ENCODE measurements at places on chromosomes 12 and 14. TPM values are rescaled to one million over a fixed set of nuclear protein-coding genes. Genes with fewer than 3 reads are reported as not detected.
A peak's percentile ranks its signal among the peaks of the same experiment; 100 is the strongest.

Gene BLTP3B
- 23.9 TPM for total RNA-seq

GRCh38 chr14:34331728-34332623 is 130.1 kb downstream of the SPTSSA start:
- H3K4me1 ChIP-seq = peaks cover 3% of the 10 kb centered on the region
- peak; percentile 79 for DNase-seq
- no peaks in the 10 kb centered on the region for H3K36me3 ChIP-seq
- H3K27ac ChIP-seq = peak overlapping the region; percentile 24
- no peaks in the 10 kb centered on the region for H3K27me3 ChIP-seq

DNA sequence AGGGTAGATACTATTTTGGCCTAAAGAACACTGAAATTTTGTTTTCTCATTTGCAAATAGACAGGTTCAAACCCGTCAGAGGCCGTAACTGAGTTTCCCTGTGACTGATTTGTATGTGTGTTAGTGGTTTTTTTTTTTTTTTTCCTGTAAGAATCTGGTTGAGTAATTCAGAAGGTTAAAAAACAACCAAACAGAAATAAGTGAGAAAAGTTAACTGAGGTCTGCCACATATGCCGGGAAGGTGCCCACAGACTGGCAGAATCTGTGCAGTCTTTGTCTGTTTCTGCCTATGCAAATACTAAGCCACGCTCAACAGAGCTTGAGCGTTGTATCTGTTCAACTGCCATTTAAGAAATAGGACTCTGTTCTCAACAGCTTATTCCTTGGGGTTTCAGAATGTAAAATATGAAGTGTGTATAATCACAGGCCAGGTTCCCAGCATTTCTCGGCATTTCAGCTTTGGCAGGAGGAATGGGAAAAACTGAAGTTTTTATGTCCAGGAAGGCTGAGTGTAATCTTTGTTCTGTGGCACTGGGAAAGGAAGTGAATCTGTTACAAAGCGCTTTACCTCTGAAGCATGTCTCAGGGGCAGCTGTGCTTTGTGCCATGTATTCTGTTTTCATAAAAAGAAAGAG is 181.9 kb downstream of the PRKCH start:
- H3K36me3 ChIP-seq = peaks cover 2% of the 10 kb centered on the region
- peaks cover 23% of the 10 kb centered on the region for H3K4me1 ChIP-seq
- DNase-seq = no peak
- no peak overlapping the region for H3K4me3 ChIP-seq
- no peaks in the 10 kb centered on the region for H3K27me3 ChIP-seq

Gene GALNT16
- 2.3 TPM for total RNA-seq

- H3K4me1 ChIP-seq = no peaks in the 10 kb centered on the region
- no peak for DNase-seq
- H3K27me3 ChIP-seq = no peaks in the 10 kb centered on the region
- H3K27ac ChIP-seq = no peak overlapping the region
- no peaks in the 10 kb centered on the region for H3K36me3 ChIP-seq
- no peak overlapping the region for H3K4me3 ChIP-seq
These were observed 152.7 kb downstream of the ADGRD1 start for GRCh38 chr12:131106349-131106941.

GRCh38 chr12:113983265-113983664 is 17.1 kb upstream of the RBM19 start:
- no peak overlapping the region for H3K4me3 ChIP-seq
- H3K27me3 ChIP-seq = no peaks in the 10 kb centered on the region
- H3K27ac ChIP-seq = no peak overlapping the region
- no peak for DNase-seq
- no peaks in the 10 kb centered on the region for H3K4me1 ChIP-seq

DNA sequence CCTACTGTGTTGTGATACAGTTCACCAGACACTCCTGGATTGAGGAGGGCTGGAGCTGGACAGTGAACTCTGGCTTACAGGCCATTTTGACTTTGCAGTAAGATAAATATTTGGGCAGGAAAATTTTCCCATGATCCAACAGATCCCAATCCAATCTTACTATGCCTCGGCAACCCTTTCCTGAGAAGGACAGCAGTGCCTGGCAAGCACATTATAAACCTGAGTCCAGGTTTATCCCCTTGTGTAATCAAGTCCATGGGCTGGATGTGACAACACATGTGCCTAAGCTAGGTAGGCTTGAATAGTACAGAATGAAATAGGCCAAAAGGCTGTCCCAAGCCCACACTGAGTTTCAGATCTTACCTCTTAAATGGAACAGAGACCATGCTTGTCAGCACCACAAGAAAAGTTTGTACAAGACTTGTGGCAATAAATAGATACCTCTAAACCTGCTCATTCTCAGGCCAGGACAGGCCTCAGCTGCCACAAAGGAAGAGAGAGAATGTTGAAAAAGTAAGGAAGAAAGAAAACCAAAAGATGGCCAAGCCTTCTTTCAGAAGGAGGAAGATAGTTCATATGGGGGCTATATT is 34.9 kb downstream of the CREBL2 start:
- H3K27ac ChIP-seq = no peak overlapping the region
- H3K4me3 ChIP-seq = no peak overlapping the region
- H3K36me3 ChIP-seq = peaks cover 37% of the 10 kb centered on the region
- no peaks in the 10 kb centered on the region for H3K27me3 ChIP-seq

DNA sequence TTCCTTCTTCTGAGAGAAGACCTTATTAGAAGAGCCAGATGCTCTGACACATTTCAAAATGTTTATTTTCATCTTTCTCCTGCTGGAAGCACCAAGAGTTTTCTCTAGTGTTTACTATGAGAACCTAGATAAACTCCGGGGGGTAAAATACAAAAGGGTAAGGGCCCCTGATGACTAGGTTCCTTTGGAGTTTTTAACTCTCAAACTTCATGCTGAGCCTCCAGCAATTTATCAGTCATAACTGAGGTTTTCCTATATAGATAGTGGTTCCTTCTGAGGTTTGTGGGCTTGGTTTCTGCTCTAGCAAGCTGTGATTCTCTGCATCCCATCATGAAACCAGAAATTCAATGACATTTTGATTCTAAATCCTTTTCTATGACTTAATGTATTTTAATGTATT is 210.9 kb downstream of the LRFN5 start:
- DNase-seq = no peak
- no peaks in the 10 kb centered on the region for H3K36me3 ChIP-seq
- no peak overlapping the region for H3K27ac ChIP-seq
- no peaks in the 10 kb centered on the region for H3K27me3 ChIP-seq

- no peak for DNase-seq
- H3K27ac ChIP-seq = no peak overlapping the region
These were observed 368.1 kb downstream of the PDZRN4 start for GRCh38 chr12:41556176-41556575.

DNA sequence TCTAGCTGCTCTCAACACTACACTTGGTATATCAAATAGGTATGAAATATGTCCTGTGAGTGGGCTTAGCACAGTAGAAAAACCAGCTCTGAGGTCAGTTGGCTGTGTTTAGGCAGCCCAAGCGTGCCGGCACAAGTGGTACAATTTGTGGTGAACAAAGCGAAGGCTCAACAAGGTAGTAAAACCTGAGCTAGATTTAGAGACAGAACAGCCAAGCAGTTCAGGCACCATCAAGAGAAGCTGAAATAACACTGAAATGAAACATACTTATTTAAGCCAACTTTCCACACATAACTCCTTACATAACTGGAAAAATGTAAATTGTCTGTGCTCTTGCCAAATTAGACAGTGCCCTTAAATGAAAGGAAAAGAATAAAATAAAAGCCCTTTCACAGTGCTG is 596.8 kb upstream of the FBXO33 start:
- H3K4me1 ChIP-seq = no peaks in the 10 kb centered on the region
- H3K36me3 ChIP-seq = no peaks in the 10 kb centered on the region
- no peak overlapping the region for H3K4me3 ChIP-seq
- no peak overlapping the region for H3K27ac ChIP-seq

- DNase-seq = no peak
- no peaks in the 10 kb centered on the region for H3K27me3 ChIP-seq
- no peak overlapping the region for H3K27ac ChIP-seq
- no peaks in the 10 kb centered on the region for H3K36me3 ChIP-seq
- H3K4me1 ChIP-seq = no peaks in the 10 kb centered on the region
These were observed 45.9 kb downstream of the CDK17 start for GRCh38 chr12:96354326-96354725.

GRCh38 chr12:113889076-113889475 is 77.0 kb downstream of the RBM19 start:
- DNase-seq = no peak
- H3K27me3 ChIP-seq = no peaks in the 10 kb centered on the region
- H3K36me3 ChIP-seq = peaks cover 18% of the 10 kb centered on the region
- no peak overlapping the region for H3K4me3 ChIP-seq
- no peak overlapping the region for H3K27ac ChIP-seq
- no peaks in the 10 kb centered on the region for H3K4me1 ChIP-seq

All from H9 (cell line).